ENCODE measurements at places on chromosomes 5 and 9.
A peak's percentile ranks its signal among the peaks of the same experiment; 100 is the strongest.

DNA sequence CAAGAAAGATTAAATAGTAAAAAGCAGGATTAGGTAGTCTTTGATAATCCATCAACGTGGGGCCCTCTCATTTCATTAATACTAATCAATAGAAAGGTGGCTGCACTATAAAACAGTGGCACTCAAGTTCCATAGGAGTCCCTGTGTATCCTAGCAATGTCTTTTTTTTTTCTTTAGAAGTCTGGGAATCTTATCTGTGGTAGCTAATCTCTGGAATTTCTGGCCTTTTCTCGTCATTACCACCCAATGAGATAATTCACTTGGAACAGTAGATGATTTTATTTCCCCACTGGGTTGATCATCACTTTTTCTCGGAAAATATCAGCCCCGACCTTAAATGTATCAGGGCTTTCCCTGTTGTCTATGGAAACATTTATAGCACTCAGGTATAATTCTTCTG is 86.8 kb upstream of the CDH6 start:
- DNase-seq, result no peak

DNA sequence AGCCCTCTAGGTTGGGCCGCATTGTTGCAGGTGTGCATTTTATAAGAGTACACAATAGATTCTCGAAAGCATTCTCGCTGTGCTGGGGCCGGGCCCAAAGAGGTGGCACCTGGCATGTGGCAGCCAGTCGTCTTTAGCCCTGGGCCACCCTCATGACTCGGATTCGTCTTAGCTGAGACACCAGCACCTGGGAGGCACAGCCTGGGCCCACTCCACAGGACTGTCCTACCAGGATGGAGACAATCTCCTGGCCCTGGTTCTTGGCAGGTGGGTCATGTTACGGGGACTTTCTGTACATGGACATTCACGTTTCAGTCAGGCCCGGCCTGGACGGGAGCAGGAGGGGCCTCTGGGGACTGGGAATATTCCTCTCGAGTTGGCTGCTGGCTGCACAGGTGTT is 212.5 kb downstream of the FANCC start:
- no peak for DNase-seq

DNA sequence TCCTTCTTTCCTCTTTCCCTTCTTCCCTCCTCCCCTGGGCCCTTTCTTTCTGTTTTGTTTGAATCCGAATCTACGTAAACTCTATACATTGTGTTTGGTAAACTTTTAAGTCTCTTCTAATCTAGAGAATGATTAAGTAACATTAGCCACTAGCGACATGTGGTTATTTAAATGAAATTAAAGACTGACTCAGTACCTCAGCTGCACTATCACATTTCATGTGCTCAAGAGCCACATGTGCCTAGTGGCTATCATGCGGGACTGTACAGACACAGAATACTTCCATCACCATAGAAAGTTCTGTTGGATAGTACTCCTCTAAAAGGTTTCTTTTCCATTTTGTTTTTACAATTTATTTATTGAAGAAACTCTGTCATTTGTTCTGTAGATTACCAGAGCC is 29.0 kb downstream of the DCTN4 start:
- DNase-seq, result no peak

DNA sequence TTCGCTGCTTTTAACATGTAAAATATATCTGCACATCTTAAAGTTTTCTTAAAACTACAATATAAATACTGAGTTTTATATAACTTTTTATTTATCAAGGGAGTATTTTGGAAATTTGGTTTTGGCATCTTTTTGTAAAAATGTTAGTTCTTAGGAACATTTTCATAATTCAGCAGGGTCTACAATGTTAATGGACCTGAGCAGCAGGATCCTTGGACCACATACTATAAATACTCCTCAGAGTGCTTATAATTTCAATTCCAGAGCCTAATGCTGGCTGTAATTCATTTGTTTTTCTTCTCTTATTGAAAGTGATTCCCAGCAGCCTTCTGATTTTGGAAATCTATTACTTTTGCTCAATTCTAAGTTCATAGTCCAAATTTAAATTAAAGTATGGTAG is 1216.2 kb downstream of the MAT2B start:
- no peak for DNase-seq

DNA sequence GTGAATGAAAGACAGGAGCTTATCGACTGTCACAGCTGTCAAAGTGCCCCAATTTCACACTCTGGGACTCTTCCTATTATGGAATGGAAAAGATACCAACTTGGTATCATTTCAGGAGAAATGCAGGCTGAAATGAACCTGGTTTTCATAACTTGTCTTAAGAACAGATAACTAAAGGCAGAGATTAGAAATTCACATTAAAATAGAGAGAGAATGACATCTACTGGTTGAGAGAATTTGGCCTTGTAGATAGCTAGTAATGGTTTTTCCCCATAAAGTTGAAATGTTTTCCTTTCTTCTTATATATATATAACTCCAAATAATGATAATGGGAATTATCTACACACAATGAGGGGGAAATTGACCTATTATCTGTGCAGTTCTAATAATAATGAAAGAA is 600.2 kb upstream of the CCNG1 start:
- no peak for DNase-seq

DNA sequence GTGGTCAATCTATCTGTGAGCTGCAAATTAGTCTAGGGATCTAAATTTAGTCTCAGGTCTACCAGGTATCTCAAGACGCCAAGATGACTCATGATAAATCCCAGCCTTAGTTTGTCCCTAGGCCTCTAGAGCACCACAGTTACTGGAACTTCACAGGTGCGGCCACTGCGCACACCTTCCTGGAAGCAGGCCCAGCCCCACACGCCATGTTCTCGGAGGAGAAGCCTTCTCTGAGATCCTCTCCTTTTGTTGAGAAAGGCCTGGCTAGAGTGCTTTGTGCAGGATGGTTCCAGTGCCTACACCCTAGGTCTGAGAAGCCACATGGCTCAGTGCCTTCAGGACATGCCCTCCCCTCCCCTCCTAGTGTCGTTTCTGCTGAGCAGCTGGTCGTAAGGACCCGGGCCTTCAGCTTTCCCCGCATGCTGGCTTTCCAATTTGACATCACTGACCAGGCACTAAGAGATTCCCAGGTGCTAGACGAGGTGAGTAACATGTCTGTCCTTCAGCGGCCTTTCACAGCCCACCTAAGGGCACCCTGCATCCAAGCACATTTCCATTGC is 51.9 kb downstream of the IPPK start:
- DNase-seq, result no peak

DNA sequence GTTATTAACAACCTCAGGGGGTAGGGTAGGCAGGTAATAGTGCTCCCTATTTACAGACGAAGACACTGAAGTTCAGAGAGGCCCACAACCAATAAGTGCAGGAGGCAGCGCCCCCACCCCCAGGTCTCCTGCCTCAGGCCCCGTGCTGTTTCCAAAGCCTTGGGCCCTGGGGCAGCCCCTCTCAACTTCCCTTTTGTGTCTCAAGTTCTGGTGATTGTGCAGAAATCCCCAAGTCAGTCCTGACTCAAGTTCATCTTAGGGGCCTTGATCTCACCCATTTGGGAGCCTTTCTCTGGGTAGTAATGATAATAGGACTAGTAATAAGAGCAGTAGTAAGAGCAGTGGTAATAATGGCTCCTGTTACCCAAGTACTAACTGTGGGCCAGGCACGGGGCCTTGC is 35.5 kb upstream of the ASS1 start:
- no peak for DNase-seq

DNA sequence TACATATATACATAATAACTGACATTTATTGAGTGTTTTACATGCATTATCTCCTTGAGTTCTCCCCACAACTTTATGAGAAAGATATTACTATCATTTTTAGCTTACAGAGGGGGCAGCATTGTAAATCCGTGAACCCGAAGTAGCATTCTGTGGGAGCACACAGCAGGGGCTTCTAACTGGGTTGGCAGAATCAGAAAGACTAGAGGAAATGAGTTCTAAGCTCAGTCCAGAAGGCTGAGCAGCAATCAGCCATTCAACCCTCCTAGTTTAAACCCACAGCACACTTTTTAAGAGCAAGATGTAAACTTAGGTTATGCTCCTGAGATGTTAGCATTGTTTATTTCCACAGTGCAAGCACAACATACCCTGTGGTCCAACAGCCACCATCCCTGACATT is 177.2 kb downstream of the TMEM38B start:
- no peak for DNase-seq

GRCh38 chr5:143946837-143947236 is 134.9 kb downstream of the HMHB1 start:
- no peak for DNase-seq

DNA sequence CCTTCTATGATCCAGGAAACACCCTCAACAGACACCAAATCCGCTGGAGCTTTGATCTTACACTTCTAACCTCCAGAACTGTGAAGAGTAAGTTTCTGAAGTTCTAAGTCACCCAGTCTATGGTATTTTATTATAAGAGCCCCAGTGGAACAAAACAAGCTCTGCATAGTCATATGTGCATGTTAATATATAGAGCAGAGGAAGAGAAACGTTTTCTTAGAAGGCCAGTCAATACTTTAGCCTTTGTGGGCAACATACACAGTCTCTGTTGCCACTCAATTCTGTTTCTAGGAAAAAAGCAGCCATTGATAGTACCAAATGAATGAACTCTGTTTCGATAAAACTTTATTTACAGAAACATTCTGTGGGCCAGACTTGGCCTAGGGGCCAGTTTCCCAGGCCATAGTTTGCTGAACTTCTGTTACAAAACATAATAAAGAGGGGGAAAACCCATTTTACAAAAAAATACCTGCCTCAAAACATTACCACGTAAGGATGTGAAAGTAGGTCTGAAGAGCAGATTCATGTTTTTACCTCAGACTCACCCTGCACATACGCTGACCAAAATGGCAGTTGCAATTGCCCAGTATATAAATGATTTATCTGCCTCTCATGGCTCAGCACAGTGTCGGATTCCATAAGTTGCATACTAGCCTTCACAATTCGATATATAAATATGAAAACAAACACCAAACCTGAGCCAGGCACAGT is 350.5 kb downstream of the SLIT3 start:
- DNase-seq, result no peak

DNA sequence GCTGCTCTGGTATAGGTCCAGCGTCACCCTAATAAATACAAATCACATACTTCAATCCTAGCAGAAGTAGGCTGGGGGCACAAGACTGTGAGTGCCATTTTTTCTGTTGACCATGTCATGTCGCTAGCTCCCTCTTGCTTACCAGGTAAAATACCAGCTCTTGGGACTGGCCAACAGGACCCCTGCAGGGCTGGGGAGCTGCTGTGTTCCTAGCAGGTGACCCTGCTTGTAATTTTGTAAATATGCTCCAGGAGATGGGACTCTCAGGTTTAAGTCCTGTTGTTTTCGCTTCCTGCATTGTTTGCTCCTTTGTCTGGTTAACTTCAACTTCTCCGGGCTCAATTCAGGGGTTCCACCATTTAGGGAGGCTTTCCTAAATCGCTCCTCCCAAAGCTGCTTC is 286.6 kb upstream of the DAP start:
- DNase-seq, result no peak

DNA sequence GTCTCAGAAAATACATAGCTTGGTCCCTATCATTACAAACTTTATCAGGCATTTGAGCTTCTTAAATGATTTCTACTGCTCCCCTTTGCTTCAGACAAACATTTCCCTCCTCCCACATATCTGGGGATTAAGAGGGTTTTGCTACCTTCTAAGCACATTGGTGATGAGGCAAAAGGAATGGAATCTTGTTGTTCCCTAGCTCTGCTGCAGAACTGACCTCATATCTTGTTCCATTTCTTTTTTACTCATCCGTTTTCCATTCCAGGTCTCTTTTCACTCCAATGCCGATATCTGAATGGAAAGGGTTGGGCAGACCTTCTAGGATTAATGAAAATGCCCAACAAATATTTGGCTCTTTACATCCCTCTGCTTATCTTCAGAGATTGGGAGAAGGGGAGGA is 444.6 kb downstream of the ZNF608 start:
- DNase-seq, result no peak

- DNase-seq, result no peak
Observed at GRCh38 chr5:146130440-146131045, 25.2 kb upstream of the PLAC8L1 start.

GRCh38 chr5:6439588-6440550 is 8.8 kb upstream of the UBE2QL1 start:
- DNase-seq, result no peak

GRCh38 chr5:143066556-143067281 is 296.5 kb downstream of the ARHGAP26 start:
- no peak for DNase-seq

GRCh38 chr5:42636946-42637345 is 119.7 kb upstream of the CCDC152 start:
- DNase-seq, result no peak

- no peak for DNase-seq
Observed at GRCh38 chr5:177439518-177440053, 7.0 kb upstream of the PRR7 start.

DNA sequence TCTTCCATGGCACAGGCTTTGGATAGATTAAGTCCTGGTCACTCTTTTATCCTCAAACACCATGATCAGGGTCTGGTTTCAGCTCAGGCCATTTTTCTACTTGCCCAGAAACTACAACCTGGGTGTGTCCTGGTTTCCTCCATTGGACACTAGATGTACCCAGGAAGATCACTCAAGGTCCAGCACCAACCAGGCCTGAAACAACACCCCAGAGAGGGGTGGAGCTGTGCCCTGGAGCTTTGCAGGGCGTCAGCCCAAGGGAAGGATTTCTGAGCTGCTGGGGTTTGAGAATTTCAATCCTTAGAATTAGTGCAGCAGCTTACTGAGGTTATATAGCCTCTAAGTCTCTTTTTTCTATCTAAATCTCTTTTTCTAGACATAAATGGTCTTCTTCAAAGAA is 722.0 kb downstream of the MTRR start:
- no peak for DNase-seq

GRCh38 chr9:6305954-6306563 is 22.1 kb upstream of the TPD52L3 start:
- DNase-seq, result peak; percentile 37

- no peak for DNase-seq
Observed at GRCh38 chr5:132254321-132254977, 3.0 kb upstream of the PDLIM4 start.

DNA sequence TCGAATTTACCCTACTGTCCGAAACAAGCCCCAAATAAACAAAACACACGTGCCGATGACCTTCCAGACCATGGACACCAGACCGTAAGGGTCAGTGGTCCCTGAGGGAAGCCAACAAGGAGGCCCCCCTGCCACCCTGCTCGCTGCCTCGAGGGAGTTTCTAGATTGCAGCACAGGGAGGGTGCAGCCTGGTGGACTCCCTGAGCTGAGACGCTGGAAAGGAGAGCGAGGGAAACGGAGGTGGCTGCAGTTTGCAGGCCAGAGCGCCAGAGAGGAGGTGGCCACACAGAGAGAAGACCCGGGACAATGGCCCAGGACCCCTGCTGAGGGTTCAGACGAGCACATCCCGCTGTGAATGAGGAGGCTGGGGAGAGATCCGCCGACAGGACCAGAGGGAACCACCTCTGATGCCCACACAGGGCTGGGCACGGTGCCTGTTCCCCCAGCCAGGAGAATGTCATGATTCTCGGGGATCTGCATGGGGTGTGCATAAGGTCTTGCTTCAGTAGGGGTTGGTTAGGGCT is 48.9 kb downstream of the SLC6A3 start:
- no peak for DNase-seq

GRCh38 chr5:56465769-56466135 is 232.6 kb upstream of the ANKRD55 start:
- DNase-seq, result no peak
